Stimulated activated CD8-positive, alpha-beta memory T cell treated with anti-CD3 and anti-CD28 coated beads, Interleukin-7, amount 100 ng/mL, for 24 hours (primary cell): ENCODE measurements at places on chromosomes 11 and 22.

- no peak for DNase-seq
These were observed 4.7 kb upstream of the DGAT2 start for GRCh38 chr11:75763846-75764245.

DNA sequence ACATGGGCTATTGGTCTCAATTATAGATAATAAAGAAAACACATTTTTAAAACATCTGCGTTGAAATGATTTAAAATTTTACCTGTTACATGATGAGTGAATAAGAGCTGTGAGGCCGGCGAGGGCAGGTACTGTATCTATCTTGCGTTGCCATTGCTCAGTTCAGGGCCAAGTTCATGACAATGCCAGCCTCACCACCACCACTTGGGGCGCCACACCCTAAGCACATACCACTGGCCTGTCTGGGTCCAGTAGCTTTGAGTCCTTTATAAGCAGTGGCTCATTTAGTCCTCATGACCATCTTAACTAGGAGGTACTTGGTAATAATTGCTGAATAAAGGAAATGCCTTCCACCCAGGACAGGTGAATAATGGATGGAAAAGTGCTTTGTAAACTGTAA lies 14.5 kb upstream of the MB start:
- no peak for DNase-seq

GRCh38 chr22:38067028-38067415 lies 9.8 kb downstream of the PICK1 start:
- DNase-seq: no peak

DNA sequence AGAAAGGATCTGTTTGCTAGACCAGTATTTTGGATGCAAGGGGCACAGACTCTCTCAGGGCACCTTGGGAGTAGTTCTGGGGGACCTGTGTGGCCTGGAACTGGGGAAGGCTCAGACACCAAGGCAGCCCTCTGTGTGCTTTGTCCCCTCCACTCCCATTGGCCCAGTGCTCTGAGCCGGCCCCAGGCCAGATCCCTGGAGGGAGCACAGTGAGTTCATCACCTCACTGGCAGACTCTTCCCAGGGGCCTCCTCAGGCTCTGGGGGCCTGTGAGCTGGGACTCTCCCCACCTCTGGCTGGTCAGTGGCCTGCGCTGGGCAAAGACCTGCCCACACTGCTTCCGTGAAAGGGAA lies 51.7 kb downstream of the CHRDL2 start:
- DNase-seq: no peak

DNA sequence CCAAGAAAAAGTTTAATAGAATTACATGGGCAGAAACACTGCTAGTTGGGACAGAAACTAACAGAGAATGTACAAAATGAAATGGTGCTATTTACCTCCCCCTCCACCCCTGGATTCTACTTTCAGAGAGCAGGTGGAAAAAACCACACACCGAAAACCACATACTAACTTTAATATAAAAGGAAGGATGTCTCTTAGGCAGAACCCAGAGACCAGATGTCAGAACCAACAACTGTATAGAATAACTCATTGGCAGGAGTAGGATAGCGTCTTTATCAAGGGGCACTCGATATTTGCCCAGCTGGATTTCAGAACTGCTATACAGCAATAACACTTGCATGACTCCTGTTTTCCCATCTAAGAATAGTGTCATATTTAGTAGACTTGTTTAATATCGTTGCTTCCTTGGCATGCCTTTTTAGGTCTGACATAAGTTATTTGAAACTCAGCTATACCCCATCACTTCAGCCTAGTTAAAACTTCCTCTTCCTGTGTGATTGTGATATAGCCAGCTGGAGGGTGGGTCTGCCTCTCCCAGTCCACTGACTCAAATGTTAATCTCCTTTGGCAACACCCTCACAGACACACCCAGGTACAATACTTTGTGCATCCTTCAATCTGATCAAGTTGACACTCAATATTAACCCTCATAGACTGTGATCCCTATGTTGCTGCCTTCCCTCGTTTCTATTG lies 1.2 kb downstream of the SLC22A25 start:
- no peak for DNase-seq

- DNase-seq: no peak
These were observed 28.6 kb downstream of the ARHGAP8 start for GRCh38 chr22:44780876-44781449.
